ENCODE measurements at places on chromosomes 5 and 9. TPM values are rescaled to one million over a fixed set of nuclear protein-coding genes. Genes with fewer than 3 reads are reported as not detected.

KIF24 gene
- 6.1 TPM for polyA plus RNA-seq

GRCh38 chr9:88983865-88984542 is 7.3 kb upstream of the S1PR3 start:
- no peak for DNase-seq

NR5A1 gene
- polyA plus RNA-seq = 0.11 TPM

GZMA gene
- 0.27 TPM for polyA plus RNA-seq

CTSV gene
- 30.7 TPM for polyA plus RNA-seq

WDR38 gene
- 0.30 TPM for polyA plus RNA-seq

DNA sequence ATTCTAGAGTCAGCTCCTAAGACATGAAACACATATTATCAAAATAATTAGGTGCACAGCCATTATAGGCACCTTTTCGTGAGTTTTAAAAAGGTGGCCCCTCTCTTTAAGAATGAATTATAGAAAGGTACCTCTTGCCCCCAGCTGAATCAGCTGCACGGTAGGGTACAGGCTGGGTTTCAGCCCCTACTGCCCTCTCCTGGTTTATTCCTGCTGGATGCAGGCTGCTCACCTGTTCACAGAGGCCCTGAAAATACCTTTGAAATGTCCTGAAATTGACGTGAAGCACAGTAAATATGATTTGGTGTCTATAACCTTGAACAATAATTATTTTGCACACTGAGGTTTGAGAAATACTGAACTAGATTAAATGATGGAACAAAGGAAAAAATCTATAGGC is 504.8 kb upstream of the SGCD start:
- no peak for DNase-seq
